ENCODE measurements at places on chromosomes 2 and 18. TPM values are rescaled to one million over a fixed set of nuclear protein-coding genes. Genes with fewer than 3 reads are reported as not detected.
A peak's percentile ranks its signal among the peaks of the same experiment; 100 is the strongest.

Gene COL6A3
- 296 TPM for total RNA-seq

Gene SRD5A2
- not detected for total RNA-seq

Gene TMEM37
- not detected for total RNA-seq

Gene FAM124B
- 0.11 TPM for total RNA-seq

Gene MC2R
- total RNA-seq, result not detected

Gene VWC2L
- not detected for total RNA-seq

Gene ASB18
- total RNA-seq, result not detected

Gene C1QL2
- not detected for total RNA-seq

Gene PLGLB1
- total RNA-seq, result 1.3 TPM

DNA sequence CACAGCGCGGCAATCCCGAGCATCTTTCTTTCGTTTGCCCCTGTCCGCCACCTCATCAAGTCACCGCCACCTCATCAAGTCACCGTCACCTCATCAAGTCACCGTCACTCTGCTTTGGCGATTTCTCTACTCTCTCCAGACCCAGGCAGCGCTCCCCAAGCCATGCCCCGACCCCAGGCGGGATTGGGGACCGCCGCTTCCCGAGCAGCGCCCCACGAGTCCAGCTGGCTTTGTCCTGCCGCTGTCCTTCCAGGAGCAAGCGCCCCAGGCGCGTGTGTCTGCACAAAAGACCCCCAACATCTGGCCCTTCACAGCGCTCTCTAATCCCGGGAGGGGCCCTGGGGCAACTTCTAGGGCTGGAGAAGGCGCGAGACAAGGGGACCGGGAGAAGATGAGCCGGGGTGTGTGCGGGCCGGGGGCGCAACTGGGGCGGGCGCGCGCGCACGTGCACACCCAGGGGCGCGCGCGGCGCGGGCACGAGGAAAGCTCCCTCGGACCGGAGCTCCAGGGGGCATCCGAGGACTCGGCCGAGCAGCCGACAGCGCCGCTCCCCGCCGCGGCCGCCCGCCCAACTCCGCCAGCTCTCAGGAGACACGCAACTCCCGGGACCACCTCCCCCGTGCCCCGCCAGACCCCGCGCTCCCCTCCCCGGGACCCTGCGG, 633 bp upstream of the RNF152 start:
- DNase-seq, result peak; percentile 59

GRCh38 chr2:106885971-106886915, at the start of gene ST6GAL2:
TSS of gene ST6GAL2 (minus strand) at chr2:106886167. CDS start at chr2:106843977, 42,190 bp downstream.
- peak; percentile 54 for DNase-seq

DNA sequence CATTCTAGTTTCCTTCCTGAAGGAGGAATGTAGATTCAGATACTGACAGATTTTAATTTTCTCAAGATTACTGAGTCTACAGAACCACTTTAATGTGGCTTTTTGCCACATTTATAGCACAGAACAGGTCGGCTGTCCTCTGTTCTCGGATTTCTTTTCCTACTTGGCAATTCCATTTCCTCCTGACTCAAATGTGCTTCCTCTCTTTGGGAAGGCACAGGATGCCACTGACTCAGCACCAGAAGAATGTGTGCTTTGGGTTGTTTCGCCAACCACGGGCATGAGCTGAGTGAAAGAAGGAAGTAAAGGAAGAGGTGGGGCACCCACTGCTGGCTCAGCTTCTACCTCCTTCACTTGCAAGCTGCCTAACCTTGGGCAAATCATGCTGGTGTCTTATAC, 970.6 kb upstream of the ACVR2A start:
- DNase-seq, result no peak

- DNase-seq, result no peak
These were observed 210.5 kb downstream of the BCL2 start for GRCh38 chr18:63109022-63109421.

DNA sequence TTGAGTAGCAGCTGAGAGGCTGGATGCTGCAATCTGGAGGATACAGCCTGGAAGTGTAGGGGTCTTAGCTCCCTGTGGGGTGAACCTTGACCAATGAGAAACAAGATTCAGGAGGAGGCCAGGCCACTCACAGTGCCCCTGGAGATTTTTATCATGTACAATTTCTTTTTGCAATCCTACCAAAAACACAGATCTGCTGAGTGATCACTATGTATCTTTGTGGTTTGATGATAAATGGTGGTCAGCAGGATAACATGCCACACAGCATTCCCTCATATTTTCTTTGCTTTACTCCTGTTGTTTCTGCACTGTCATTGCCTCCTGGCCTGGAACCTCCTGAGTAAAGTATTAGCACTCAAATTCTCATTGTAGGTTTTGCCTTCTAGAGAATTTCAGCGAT, 357.9 kb downstream of the THSD7B start:
- DNase-seq, result no peak

- no peak for DNase-seq
These were observed 256.3 kb upstream of the LINC00305 start for GRCh38 chr18:64405161-64405560.

- no peak for DNase-seq
These were observed 15.5 kb downstream of the FAM178B start for GRCh38 chr2:96970910-96971309.

GRCh38 chr2:176536439-176537133, 267.3 kb downstream of the MTX2 start:
- no peak for DNase-seq

DNA sequence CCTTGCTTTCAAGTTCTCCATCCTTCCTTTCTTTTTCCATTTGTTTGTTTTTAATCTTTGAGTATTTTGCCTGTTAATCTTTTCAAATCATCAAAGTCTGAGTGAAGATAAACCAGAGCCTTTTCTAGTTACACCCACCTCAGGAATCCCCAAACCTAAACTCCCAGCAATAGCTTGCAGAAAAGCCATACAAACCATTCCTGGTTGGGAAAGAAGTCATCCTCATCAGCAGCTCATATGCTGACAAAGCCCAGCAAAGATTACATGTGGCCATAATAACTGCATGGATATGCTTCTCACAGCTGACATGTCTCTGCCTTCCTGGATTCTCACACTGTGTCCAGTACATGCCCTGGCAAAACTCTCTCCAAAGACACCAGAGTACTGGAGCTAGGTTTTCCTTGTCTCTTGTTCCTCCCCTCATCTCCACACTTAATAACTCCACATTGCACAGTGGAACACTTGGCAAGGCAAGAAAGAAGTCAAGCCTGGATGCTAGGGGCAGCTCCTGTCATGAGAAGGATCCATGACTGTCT, 126.4 kb upstream of the TLK1 start:
- DNase-seq, result no peak

DNA sequence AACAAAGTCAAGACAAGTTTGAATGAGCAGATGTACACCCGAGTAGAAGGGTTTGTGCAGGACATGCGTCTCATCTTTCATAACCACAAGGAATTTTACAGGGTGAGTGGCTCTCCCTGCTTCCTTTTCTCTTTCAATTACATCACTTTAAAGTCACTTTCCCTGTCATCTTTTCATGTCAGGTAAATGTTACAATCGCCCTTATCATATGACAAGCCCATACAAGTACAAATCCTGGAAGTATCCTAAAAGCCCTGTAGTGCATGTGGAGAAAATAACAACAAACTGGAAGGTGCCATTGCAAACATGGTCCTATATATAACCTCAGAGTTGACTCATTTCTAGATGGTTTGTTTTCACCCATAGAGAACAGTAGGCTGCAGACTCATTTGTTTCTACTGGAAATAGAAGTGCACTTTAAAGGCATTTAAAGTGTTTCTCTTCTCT, 126.0 kb downstream of the SP100 start:
- DNase-seq, result no peak

DNA sequence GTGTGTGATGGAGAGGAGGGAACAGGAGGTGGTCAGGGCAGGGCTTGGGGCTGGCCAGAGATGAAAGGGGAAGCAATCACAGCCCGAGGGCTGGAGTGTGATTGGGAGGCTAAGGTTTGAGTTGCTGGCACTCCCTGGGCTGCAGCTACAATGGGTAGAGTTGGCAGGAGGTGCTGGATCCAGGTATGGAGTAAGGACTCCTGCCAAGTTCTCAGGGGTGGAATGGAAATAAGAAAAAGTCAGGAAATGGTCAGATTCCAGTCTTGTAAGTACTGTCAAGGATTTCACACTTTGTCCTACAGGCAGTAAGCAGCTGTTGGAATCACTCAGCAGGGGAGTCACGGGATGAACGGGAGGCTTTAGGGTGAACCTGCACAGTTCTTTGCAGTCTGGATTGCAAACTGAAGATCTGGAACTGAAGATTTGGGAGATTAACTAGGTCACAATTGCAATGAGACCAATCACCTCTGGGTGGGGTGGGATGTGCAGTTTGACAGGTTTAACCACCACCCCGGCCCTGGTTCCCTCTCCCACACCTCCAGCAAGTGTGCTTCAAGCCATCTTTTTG, 10.9 kb upstream of the INPP5D start:
- no peak for DNase-seq

DNA sequence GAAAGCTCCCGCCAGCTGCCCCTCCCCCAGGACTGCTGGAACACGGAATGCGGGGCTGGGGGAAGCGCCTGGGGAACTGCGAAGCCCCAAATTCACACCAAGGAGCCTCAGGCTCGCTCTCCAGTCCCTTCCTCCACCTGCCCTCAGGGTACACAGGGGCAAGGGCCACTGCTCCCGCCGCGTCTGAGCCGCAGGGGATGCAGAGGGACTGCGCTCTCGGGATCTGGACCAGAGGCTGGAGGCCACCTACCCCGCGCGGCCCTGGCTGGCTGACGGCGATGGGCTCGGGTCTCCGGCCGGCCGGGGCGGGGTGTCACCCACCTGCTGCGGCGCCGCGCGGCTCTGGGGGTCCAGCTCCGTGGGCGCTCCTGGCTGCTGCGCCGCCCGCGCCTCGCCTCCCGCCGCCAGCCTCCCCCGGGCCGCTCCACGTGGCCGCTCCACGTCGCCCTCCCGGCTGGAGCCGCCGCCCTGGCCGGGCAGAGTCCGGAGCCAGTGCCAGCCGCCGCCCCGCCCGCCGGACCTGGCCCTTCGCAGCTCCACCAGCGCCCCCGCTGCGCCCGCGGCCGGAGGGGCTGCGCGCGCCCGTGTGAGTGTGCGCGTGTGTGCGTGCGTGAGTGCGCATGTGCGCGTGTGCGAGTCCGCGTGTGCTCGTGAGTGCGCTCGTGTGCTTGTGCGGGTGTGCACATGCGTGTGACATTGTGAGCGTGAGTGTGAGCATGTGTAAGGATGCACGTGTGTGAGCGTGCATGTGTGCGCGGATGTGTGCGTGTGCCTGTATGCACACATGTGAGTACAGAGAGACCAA, at the start of gene CGREF1:
CGREF1 (minus strand) TSS at position 604 of the 805 bp plus-strand sequence. CDS start 14,762 bp downstream, outside the sequence.
- DNase-seq, result peak; percentile 35

DNA sequence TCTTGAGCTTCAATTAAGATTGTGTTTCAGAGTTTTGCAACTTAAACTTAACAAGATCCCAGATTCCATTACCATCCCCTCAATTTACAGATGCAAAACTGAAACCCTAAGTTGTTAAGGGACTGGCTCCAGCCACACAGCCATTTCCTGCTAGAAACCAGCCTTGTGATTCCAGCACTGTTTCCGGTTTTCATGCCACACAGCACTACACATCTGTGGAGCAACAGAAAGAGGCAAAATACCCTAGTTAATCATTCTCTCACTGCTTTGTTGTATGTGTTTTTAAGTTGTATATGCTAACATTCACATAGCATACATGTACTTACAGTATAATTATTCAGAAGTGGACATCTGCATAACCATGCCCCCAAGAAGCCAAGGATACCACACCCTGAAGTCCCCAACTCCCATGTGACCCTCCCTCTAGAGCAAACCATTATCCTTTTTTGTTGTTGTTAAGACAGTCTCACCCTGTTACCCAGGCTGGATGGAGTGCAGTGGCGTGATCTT, 87.4 kb downstream of the MYO5B start:
- no peak for DNase-seq

DNA sequence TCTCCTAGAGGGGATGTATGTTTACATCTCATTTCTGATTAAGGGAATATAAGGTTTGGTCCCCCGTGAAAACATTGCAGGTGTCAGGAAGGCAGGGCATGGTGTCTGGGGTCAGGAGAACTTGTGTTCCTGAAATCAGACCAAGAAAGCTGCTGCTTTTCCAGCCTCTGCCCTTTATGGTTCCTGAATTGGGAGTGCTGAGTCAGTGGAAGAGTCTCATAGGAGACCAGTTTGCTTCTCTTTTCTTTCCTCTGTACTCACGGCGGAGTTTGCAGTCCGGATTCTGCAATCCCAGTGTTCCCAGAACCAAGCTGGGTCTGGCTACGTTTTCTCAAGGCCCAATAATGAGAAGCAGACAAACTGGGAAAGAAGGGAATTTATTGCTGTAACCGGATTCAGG, 5.1 kb upstream of the MARCO start:
- no peak for DNase-seq

DNA sequence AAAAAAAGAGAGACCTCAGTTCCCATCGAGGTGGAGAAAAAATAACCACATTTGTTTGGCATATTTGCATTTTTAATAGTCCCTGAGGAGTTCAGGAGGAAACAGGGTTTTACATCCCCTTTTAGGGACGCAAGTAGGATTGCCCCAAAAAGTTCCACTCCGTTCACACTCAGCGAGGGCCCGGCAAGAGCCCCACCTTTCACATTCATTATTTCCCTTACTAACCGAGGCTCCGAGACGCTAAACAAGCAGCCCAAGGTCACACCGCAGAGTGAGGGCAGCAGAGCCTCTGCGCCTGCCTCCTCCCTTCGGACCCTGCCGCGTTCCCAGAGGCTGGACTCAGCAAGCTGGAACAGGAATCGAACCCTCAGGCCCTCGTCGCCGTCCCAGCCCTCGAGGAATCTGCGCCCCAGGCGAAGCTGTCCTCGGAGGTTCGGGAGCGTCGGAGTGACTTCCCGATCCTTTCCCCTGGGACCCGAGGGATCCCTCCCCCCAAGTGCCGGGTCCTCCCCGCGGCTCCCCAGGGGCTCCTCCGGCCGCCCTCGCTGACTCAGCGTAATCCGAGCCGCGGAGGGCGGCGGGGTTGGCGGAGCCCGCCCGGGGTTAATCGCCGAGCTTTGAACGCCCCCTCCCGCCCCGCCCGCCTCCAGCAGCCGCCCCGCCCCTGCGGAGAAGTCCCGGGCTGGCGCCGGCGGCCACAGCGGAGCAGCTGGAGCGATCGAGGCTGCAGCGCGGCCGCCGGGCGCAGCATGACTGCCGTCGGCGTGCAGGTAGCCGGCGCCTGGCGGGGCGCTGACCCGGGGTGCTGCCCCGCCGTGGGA, at the start of gene TMEM37:
TMEM37 (plus strand) TSS at position 700 of the 821 bp plus-strand sequence; CDS start at position 750, 50 bp downstream.
- DNase-seq, result peak; percentile 78

DNA sequence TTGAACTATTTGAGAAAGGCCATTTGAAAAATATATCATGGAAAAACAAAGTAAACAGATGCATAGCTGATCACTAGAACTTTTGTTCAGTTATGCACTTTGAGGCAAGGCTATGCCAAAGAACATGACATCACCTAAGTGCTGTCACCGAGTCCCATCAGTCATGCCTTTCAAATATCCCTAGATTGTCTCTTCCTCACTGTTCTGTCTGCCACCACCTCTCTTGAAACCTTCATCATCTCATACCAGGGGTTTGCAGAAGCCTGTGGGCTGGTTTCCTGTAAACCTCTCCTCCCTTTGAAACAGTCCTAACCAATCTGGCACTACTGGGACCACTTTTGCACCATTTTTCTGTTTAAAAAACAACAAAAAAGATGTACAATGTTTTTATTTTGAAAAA, 12.3 kb upstream of the RAPH1 start:
- DNase-seq, result no peak

Measured in Daoy (cell line).